ENCODE measurements at places on chromosomes 12 and 14.

DNA sequence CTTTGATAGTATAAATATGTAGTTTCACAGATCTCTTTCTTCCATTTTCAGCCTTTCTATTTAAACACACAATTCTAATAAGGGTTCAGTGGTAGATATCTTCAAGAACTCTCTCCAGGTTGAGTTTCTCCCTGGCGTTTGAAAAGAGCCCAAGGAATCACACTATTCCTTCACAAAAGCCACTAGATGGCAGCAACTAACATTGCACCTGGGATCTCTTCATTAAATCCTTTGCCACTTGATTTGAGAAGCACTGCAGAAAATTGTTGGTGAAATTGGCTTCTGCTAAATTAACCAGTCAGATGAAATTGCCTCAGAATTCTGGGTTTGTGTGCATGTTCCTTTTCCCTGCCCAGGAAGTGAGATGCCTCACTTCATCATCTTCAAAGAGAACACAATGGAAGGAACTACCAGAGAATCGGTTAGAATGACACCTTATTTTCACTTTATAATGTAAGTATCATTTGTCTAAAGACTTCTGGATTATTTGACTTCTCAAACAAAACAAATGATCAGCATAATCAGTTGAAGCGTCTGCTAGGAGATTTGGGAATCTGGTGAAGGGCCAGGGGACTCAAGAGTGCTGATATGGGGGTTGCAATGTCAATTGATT lies 6.8 kb downstream of the CCDC198 start:
- DNase-seq: no peak

- no peak for DNase-seq
Measured at GRCh38 chr14:50344876-50345563, 32.9 kb downstream of the DMAC2L start.

DNA sequence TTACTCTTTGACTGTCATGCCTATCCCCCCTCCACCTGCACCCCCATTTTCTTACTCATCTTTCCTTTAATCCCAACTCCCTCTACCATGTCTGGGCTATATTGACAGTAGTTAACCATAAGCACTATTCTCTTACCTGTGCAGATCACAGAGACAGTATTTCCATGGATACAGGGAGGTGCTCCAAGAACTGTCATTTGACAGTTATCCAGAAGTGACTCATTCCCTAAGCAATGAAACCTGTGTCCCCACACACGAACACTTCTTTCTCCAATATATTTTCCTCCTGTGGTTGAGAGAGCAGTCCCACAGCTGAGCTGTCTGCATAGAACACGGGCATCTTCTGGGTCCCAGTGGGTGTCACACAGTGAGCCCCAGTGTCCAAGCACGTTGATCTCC lies 68.8 kb downstream of the CD163L1 start:
- no peak for DNase-seq

- DNase-seq: no peak
Measured at GRCh38 chr14:55914771-55915170, 203.4 kb upstream of the PELI2 start.

- no peak for DNase-seq
Measured at GRCh38 chr14:69535230-69535848, 39.3 kb downstream of the CCDC177 start.

DNA sequence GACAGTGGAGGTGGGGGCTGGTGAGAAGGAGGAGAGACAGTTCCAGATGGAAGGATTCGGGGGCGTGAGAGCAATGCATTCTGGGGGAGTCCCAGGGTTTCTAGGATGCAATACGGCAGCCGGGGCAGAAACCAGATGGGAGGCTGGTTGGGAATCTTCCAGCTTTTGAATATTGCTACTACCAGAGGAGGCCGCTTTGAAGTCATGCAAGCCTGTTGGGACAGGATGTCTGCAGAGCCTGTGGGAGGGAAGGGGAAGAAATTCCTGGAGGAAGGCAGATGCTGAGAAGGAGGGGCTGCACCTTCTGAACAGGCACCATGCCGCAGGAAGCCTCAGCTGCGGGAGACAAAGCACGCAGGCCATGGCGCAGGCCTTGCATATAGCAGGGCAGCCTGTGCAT lies 105.4 kb downstream of the APAF1 start:
- DNase-seq: no peak

- no peak for DNase-seq
Measured at GRCh38 chr12:67062193-67062592, 207.0 kb upstream of the CAND1 start.

GRCh38 chr12:23049180-23049579 lies 424.2 kb downstream of the ETNK1 start:
- no peak for DNase-seq

DNA sequence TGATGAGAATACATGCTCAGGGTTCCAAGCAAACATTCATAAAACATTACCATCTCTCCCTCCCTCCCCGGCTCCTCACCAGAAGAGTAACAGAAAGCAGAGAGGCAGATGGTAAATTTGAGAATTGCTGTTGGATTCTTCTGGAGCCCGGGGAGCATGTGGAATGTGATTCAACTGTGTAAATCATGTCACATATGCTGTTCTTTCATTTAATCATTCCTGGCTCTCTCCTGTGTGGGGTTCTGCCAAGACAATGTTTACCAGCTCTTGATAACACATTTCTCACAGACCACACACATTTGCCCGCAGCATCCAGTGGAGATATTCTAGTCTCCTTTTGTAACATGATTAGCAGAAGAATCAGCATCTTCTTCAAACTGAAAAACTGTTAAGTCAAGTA lies 23.4 kb upstream of the NR2C1 start:
- no peak for DNase-seq

GRCh38 chr14:103058164-103059055 lies 1.1 kb upstream of the CDC42BPB start:
- DNase-seq: no peak

- DNase-seq: no peak
Measured at GRCh38 chr14:54975856-54976255, 51.0 kb downstream of the WDHD1 start.

DNA sequence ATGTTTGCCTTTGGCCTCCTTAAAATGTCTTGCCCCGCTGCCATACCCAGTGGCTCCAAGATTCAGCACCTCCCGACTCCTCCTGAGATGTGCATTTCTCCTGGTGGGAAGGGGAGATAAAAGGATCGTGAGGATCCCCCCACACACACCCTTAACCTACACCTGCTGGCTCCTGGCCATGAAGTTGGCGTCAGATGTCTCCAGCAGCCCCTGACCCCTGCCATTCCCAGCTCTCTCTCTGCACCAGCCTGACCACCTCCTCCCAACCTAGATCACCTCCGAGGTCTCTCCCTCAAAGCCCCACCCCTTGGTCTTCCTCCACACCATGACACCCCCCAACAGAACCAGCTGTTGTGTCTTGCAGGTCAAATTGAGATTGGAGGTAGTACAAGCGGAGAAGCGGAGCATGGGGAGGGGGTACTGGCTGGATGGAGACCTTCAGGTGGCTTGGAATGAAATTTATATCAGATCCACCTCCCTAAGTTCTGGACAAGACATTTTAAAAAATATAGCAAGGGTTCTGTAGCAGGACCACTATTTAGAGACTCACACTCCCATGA lies 151.1 kb upstream of the FKBP4 start:
- no peak for DNase-seq

GRCh38 chr12:79661629-79662028 lies 29.1 kb downstream of the PAWR start:
- no peak for DNase-seq

- no peak for DNase-seq
Measured at GRCh38 chr14:100539766-100540140, 47.5 kb downstream of the BEGAIN start.

DNA sequence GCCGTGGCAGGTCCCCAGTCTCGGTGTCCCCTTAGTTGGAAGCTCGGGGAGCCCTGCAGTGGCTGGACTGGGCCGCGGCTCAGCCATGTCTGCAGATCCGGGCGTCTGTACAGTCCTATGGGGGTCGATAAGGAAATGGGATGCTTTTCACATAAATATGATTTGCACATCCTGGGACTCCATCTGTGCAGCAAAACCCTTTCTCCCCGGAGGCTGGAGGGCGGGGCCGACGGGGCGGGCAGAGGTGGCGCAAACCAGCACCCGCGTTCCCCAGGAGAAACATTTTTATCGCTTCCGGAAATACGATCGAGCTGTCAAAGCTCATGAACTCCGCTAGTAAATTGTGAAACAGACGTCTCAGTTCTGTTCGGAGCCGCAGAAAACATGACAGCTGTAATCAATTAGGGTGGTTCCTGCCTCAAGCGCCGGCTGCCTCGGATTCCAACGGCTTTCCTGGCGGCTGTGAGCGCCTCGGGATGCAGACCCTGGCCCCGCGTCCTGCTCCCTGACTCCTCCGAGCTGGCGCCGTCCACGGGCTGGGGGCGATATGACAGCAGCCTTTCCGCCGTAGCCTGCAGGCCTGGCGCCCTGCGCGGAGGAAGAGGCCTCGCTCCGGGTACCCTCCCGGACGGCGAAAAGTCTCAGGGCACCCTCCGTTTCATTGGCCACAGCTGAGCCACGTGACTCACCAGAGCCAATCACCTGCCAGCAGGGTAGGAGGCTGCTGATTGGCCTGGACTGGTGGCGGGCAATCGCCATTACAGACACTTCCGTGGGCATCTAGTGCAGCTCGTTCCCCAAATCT lies 23.0 kb downstream of the DIO3 start:
- DNase-seq: peak; percentile 11

- no peak for DNase-seq
Measured at GRCh38 chr14:78709795-78710557, 539.8 kb downstream of the NRXN3 start.

DNA sequence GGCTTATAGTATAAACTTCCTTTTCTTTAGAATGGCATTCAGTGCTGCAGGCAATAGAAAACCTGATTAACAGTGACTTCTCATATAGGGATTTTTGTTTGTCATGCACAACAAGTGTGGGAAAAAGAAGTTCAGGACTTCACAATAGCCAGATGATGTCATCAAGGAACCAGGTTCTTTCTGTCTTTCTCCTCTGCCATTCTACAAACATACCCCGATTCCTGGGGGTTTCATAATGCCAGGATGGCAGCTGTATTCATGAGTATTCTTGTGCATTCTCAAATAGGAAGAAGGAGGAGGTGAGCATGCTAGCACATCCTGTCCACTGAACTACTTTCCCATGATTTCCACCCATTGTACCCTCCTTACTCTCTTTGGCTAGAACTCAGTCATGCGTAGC lies 182.7 kb upstream of the EEA1 start:
- no peak for DNase-seq

GRCh38 chr12:31582155-31582554 lies 8.8 kb downstream of the DENND5B start:
- no peak for DNase-seq

GRCh38 chr12:119060847-119061796 lies 79.8 kb downstream of the SRRM4 start:
- DNase-seq: peak; percentile 8

GRCh38 chr14:77203611-77204458 lies 22.2 kb downstream of the TMEM63C start:
- no peak for DNase-seq

DNA sequence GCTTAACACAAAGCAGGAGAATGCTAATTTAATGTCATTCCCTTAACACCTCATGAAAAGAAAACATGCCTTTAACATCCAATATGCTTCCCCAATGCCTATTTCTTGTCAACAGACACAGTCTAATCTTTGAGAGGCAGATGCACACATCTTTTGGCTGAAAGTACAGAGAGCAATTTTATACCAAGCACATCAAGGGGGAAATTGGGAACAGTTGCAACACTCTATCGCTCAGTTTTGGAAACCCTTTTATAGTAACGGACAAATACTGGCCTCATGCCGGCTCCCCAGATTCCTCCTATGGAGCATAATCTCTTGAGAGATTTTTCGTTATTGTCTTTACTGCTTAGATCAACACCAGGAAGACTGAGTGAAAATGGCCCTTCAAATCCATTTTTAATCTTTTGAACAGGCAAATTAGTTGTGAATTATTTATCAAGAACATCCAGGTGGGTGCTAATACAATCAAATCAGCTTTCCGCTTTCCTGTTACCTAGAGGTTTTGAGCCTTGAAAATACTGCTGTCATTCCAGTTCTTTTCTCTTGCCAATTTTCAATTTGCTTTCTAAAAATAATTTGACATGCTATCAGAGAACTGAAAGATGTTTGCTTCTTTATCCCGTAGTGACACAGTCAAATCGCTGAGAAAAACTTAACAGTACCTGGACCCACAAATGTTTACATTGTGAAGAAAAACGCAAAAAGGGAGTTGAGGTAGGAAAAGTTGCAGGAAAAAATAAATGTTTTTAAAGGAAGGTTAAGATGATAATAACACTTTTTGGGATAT lies 60.7 kb upstream of the CAND1 start:
- no peak for DNase-seq

DNA sequence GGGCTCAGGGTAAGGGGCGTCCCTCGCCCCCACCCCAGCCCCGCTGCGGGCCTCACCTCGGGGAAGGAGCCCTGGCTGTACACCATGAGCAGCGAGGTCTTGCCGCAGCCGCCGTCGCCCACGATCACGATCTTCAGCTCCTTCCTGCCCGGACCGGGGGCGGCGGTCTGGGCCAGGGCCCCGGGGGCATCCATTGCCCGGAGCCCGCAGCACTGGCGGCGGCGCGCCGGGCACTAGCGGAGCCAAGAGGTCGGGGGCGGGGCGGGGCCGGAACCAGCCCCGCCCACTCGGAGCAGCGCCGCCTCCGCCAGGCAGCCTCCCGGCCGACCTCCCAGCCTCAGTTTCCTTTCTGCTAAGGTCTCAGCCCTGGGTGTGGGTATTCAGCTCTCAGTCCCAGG lies at the start of gene RHOF:
Gene RHOF (minus strand): TSS at position 249 of the 398 bp plus-strand sequence. CDS start 55 bp downstream, at position 194.
- peak; percentile 72 for DNase-seq

DNA sequence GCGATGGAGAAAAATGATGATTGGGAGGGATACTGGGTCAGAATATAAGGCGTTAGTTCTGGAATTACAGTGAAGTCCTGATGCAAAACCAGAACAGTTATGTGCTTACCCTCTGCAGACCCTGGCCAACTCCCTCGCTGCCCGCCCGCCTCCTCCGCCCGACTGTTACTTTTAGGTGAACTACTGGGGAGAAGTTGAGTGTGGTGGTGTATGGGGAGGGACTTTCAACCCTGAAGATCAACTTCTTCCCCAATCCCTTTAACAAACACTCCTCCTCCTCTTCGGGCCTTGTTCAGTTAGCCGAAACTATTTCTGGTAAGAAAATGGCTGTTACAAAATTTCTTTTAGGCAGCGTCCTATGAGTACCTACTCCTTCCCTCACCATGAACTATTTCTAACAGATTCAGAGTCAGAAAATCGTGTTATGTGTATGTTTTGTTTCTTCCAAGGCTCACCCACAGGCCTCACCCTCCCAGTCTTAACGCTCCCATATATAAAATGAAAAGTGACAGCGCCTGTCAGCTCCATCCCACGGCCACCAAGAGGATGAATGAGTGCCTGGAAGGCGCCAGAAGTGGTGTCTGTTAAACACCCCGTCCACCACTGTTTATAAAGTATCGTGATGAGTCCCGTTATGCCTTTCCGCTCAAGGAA lies 1.3 kb downstream of the FBXO33 start:
- no peak for DNase-seq

DNA sequence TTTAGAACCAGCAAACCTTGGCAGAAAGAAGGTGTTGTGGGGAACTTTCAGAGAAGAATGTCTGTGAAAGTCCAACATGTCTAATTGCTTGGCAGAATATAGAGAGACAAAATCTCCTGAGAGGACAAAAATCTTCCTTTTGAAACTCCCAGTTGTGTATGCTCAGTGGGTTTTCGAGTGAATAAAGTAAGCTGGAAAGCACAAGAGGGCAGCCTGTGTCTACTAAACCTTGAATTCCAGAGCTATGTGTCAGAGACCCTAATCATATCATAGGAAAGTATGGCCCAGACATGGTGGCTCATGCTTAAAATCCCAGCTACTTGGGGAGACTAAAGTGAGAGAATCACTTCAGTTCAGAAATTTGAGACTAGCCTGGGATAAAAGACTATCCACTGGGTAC lies 661.2 kb downstream of the SLC16A7 start:
- DNase-seq: no peak
